ENCODE measurements at places on chromosomes 4 and X. TPM values are rescaled to one million over a fixed set of nuclear protein-coding genes. Genes with fewer than 3 reads are reported as not detected.

- DNase-seq: no peak
Observed at GRCh38 chrX:134604701-134605311, 53.5 kb downstream of the PLAC1 start.

- DNase-seq: no peak
Observed at GRCh38 chr4:25361253-25361652, 15.8 kb upstream of the ANAPC4 start.

GRCh38 chr4:24794480-24794879 lies 893 bp upstream of the SOD3 start:
- no peak for DNase-seq

The CT45A3 gene
- total RNA-seq: not detected

The DCAF8L2 gene
- total RNA-seq: not detected

Data from HT-29 (cell line).